Stimulated activated CD8-positive, alpha-beta memory T cell treated with anti-CD3 and anti-CD28 coated beads, Interleukin-15, amount 100 ng/mL, for 24 hours (primary cell): ENCODE measurements at places on chromosomes 2 and 18.

DNA sequence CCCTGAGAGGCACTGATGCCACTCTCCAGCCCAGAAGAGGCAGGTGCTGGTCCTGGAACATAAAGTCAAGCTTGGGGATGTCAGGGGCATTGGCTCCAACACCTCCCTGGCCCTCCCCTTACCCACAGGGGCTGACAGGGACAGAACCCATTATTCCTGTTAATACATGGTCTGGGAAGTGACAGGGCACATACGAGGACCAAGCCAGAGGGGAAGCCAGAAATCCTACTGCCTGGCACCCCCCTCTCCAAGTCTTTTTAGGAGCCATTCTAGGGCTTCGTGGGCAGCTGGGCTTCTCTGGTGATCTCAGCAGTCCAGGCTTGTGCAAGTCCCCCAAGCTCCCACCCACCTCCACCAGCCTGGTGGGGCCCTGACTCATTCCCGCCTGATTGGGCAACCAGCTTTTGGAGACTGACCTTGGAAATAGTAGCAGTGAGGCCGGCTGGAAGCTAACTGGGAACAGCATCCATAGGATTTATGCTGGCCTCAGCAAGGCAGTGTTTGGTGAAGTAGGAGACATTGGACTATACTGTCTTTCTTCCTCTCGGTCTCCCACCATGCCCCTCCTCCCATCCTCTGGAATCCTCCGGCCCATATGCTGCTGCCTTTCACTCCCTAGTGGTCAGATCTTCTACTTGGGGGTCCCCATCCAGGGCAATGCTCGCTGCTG is 86.4 kb upstream of the HK2 start:
- no peak for DNase-seq

DNA sequence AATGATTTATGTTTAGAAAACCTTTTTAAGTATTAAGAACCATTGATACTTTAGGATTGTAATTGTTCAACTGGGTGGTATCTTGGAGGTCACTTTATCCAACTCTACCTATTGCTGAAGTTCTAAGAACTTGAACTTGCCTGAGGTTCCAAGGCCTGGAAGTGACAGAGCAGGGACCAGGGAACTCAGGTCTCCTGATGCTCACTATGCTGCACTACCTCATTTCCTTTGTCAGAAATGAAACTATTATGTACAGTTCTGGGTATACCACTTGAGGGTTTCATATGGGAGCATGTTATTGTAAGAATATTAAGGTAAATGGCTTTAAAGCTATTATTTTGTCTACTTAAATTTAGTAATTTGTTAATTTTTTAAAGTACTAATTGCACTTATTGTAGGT is 3.0 kb downstream of the MBD5 start:
- no peak for DNase-seq

- no peak for DNase-seq
Measured at GRCh38 chr2:98509542-98510321, 65.1 kb downstream of the INPP4A start.

- no peak for DNase-seq
Measured at GRCh38 chr2:2764001-2764355, 432.9 kb upstream of the MYT1L start.

DNA sequence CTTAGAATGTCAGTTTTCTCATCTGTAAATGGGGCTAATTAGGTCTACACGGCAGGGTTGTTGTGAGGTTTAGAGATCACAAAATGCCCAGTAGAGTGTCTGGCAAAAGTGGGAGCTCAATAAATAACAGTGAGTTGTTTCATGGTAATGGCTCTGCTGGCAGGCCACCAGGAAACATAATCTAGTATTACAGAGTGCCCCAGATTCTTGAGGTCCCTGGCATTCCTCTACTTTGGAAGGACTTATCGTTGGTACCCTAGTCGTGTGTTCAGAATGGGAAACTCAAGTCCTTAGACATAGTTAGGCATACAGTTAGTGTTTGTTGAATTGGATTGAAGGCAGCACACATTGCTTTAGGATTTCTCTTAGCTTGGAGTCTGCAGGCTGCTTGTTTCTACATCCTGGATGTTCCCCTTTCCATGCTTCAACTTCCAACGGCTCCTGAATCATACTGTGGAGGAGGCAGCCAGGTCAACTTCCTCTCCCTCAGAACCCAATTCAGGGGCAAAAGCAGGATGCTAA is 161.5 kb upstream of the FOSL2 start:
- DNase-seq = no peak

GRCh38 chr2:16123856-16124780 is 183.8 kb downstream of the MYCN start:
- no peak for DNase-seq

DNA sequence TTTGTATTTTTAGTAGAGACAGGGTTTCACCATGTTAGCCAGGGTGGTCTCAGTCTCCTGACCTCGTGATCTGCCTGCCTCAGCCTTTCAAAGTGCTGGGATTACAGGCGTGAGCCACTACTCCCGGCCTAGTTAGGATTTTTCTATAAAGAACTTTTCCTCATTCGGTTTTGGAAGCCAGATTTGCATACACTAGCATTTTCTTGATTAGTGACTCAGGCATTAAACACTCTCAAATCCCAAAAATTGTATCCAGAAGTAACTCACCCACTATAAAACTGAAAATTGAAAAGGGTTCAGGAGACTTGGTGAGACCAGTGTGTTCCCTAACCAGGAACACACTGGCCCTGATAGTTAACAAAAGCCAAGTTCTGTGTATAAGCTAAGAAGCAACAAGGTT is 25.2 kb downstream of the EIF2AK3 start:
- no peak for DNase-seq

DNA sequence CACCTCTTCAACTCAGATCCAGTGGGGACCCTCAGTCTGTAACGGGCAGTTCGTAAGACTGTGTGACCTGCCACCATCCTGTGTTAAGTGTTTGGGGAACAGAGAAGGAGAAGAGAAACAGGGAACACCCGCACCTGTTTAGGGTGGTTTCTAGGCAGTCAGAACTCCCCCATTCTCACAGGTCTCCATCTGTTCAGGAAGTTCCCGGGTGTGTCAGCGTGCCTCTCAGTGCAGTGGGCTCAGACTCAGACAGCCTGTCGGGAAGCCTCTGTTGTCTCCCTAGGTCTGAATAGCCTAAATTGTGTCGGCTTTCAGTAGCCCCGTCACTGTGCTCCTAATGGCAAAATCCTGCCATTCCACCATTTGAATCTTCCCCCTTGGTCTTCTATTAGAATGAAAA is 256.6 kb downstream of the LOXHD1 start:
- no peak for DNase-seq

- DNase-seq = no peak
Measured at GRCh38 chr18:58313491-58314032, 269.5 kb downstream of the NEDD4L start.

DNA sequence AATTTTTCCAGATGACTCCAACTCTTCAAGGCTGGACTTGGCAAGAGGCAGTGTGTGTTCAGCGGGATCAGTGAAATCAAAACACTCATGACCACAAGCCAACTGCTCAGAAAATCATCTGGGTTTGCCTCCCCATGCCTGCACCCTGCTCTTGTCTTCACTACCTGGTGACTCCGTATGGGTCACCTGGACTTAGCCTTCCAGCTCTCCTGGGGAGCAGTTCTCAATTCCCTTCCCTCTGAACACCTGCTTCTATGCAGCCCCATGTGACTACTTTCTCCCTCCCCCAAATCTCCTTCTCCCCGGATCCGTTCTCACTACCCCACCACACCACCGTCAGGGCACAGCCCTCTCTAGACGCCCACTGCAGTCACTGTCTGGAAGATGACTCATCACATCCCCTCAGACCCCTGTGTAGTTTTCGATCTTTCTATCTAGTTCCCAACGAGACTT is 130.2 kb upstream of the ID2 start:
- no peak for DNase-seq

- no peak for DNase-seq
Measured at GRCh38 chr18:74368901-74369705, 53.5 kb downstream of the C18orf63 start.

DNA sequence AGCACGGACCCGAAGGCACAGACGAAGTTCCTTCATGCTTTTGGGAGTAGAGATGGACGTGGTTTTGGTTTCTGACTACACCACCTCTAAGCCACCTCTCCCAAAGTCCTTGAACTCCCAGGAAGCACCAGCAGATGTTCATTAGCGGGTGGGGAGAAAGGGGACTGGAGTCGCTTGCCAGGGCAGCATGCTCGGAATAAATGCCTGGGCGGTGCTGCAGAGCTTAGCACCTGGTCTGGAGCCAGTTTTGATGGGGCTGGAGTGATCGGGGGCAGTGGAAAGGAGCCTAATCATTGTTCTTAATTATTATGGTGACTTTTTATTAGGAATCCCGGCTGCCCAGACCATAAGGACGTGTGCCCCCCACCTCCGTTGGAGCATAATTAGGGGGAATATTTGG is 220.8 kb downstream of the TFCP2L1 start:
- DNase-seq = no peak

DNA sequence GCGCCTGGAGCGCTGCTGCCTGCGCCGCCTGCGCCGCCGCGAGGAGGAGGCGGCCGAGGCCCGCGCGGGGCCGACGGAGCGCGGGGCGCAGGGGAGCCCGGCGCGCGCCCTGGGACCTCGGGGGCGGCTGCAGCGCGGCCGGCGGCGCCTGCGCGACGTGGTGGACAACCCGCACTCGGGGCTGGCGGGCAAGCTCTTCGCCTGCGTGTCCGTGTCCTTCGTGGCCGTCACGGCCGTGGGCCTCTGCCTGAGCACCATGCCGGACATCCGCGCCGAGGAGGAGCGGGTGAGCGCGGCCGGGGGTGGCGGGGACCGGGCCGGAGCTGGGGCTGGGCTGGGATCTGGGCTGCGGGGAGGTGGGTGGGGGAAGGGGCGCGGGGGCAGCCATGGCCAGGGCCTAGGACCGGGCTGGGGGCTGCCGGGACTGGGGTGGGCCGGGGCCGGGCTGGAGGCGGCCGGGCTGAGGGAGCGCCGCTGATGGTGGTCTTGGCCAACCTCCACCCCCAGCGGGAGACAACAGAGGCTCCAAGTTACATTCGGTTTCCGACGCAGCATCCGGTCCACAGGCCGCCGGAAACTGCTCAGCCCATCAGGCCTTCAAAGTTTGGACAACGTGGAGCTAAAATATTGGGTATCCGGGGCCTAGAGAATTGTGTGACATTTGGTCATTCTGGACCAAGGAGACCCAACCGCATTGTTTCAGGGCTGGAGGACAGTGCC is 66.4 kb downstream of the KCNG2 start:
- DNase-seq = no peak

- DNase-seq = no peak
Measured at GRCh38 chr2:53403792-53404413, 363.7 kb upstream of the CHAC2 start.

- no peak for DNase-seq
Measured at GRCh38 chr2:232236200-232236599, 142.4 kb upstream of the ALPP start.

- DNase-seq = no peak
Measured at GRCh38 chr2:28751956-28752630, 463 bp downstream of the PPP1CB start.
